ENCODE measurements at places on chromosomes 7 and 10.

GRCh38 chr7:124768525-124768924 is 2.9 kb upstream of the GPR37 start:
- DNase-seq, result no peak

- DNase-seq, result peak; percentile 19
These were observed 47.1 kb upstream of the ZNRF2 start for GRCh38 chr7:30237271-30237695.

GRCh38 chr7:36986511-36986933 is 262.2 kb upstream of the AOAH start:
- DNase-seq, result peak; percentile 76

- DNase-seq, result no peak
These were observed 112.6 kb downstream of the PRKAG2 start for GRCh38 chr7:151764056-151764920.

GRCh38 chr7:6384327-6384726 is 63.4 kb downstream of the DAGLB start:
- no peak for DNase-seq

- no peak for DNase-seq
These were observed 106.4 kb upstream of the CDCA7L start for GRCh38 chr7:22051886-22052673.

DNA sequence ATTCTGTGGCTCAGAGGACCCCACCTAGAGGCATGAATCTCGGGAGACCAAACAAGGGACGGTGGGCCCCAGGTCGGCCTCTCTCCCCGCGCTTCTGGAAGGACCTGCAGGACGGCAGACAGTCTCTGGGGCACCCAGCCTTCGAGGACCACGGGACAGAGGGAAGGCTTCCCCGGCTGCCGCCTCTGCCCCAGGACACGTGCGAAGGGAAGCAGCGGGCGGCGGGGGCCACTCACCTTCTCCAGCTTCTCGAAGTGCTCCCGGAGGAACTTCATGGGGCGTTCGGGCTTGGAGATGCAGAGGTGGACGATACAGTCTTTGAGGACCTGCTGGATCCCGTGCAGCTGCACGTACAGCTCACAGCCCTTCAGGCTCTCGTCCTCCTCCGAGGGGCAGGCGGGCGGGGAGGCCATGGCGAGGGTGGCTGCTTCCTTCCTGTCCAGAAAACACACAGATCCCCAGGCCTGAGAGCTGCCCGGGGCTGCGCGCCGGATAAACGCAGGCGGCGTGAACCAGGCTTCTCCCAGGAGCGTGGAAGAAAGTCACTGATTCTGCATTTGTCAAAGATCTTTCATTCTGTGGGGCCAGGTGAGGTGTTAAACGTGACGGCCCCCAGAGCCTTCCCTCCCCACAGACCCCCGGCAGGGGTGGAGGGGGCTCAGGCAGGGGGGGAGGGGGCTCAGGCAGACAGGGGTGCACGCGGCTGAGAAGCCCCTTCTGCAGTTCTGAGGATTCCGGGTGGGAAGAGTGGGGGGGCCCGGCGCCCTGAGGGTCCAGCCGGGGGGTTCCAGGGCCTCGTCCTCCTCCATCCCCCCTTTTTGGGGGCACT is 15.2 kb upstream of the DNAAF5 start:
- no peak for DNase-seq

Data from NCI-H2171 treated with DMSO at 0.1 percent for 48 hours (cell line).